ENCODE measurements at places on chromosomes 1 and 21. TPM values are rescaled to one million over a fixed set of nuclear protein-coding genes. Genes with fewer than 3 reads are reported as not detected.

GRCh38 chr1:155970531-155971167 lies 7.7 kb downstream of the ARHGEF2 start:
- peak; percentile 89 for DNase-seq

DNA sequence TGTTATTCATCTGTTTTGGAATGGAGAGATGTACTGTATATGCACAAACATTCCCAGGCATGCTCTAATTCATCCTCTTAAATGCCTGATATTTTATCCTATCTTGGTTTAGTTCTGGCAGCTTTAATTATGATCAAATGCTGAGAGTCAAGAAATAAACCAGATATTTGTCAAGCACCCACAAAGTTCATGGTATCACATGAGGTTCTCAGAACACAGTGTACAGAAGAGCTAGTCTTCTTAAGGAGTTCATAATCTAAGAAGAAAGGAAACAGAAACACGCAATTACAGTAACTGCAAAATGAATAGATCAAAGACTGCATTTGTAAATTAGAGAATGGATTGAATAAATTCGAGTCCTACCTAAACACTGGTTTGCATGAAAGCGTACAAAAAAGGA lies 58.3 kb upstream of the KCNH1 start:
- DNase-seq, result no peak

DNA sequence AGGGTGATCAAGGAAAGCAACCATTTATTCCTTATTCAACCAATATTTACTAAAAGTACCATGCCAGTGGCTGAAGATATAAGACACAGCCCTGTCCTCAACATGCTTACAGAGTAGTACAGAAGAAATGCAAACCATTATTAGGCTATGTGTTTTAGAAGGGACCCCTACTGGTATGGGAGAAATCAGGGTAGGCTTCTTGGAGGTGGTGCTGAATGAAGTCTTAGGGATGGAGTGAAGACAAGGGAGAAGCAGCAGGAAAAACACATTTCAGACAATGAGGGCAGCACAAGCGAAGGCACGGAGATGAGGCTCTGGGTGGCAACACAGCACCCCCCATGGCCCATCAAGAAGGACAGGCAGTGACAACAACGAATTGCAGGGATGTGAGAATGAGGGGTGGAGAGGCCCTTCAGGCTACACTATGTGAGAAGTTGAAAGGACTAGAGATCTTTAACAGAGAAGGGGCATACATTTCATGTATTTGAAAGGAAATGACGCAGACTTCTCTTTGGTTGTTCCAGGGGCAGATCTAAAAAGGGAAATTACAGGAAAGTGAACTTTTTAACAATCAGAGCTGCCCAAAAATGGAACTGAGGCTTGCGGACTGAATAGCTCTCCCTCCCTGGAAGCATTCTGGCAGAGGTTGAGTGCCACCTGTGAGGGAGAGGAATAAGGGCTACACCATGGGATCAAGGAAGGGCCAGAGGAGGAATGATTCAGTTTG lies 16.8 kb upstream of the CD58 start:
- no peak for DNase-seq

Gene ACTA1
- not detected for total RNA-seq

Gene SEMA4A
- 0.49 TPM for total RNA-seq

DNA sequence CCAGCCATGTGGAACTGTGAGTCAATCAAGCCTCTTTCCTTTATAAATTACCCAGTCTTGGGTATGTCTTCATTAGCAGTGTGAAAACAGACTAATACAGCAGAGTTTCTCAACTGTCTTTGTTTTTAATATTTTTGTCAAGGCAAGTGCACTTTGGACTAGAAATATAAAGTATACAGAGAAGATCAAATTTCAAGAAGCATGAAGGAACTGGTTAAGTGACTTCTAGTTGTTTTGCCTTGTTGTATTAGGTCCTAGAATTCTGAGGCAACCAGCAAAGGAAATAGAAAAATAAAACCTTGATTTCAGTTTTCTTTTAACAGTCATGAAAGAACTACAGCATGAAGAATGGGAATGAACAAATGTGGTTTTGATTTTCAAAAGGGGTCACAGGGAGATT lies 131.1 kb upstream of the PTGFR start:
- no peak for DNase-seq

DNA sequence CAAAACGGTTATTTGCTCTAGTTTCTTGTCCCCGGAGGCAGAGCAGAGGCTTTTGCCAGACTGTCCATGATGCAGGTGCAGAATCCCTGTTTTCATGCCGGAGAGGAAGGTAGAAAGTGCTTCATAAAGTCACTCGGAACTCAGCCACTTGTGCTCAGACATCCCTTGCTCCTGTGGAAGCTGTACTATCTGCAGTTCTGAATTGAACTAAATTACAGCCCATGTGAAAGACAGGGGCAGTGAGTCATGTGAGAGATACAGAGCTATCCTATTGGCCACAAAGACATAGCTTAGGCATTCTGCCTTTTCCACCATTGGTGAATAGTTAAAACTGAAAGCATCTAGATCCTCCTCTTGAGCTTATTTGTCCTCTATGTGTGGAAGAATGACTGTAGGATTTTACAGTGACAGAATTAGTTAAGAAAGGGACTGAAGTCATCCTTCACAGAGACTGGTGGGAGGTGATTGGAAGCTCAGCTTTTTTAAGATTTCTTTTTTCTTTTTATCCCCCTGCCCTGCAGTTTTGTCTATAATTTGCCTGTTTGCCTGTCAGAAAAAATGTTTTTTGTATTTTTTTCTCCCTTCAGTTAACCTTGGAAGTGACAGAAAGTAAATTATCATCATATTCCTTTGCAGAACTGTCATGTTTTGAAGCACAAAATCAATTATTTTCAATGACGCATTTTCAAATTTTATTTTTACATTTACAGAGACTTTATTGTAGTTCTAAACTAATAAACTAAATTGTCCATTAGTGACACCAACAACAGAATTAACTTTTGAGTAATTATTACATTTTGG lies 298.6 kb downstream of the PTPRC start:
- peak; percentile 68 for DNase-seq

DNA sequence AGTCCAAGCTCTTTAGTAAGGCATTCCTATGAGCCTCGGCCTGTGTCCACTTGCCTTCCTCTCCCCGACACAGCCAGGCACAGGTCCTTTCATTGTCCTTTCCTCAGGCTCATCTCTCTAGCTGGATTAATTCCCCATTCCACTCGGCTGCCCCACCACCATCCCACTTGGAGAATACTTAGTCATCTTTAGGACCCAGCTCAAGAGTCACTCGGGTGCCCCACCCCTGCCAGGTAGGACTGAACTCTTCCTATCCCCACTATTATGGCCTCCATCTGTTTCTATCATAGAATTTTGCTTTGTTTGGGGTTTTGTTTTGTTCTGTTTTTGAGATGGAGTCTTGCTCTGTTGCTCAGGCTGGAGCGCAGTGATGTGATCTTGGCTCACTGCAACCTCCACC lies 45.9 kb upstream of the ATP2B4 start:
- no peak for DNase-seq

Gene FALEC
- not detected for total RNA-seq

DNA sequence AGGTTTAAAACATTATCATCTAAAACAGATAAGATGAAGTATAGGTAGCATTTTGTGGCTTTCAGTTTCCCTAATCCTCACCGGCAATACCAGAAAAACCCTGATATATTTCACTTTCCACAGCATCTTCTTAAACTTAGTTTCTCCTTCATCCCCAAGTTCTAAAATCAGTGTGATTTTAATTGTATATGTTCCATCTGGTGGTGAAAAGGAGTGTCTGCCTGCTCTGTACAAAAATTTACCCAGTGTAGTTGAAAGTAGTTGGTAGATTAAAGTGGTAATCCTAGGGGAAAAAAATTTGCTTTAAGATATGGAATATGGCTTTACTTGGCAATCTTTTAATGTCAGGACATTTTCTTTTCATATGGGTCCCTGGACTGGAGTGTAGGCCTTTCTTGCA lies 74.3 kb downstream of the CEP350 start:
- no peak for DNase-seq

- no peak for DNase-seq
Measured at GRCh38 chr1:214351551-214352277, 70.8 kb downstream of the SMYD2 start.

GRCh38 chr1:100499194-100499811 lies 38.6 kb upstream of the GPR88 start:
- no peak for DNase-seq

DNA sequence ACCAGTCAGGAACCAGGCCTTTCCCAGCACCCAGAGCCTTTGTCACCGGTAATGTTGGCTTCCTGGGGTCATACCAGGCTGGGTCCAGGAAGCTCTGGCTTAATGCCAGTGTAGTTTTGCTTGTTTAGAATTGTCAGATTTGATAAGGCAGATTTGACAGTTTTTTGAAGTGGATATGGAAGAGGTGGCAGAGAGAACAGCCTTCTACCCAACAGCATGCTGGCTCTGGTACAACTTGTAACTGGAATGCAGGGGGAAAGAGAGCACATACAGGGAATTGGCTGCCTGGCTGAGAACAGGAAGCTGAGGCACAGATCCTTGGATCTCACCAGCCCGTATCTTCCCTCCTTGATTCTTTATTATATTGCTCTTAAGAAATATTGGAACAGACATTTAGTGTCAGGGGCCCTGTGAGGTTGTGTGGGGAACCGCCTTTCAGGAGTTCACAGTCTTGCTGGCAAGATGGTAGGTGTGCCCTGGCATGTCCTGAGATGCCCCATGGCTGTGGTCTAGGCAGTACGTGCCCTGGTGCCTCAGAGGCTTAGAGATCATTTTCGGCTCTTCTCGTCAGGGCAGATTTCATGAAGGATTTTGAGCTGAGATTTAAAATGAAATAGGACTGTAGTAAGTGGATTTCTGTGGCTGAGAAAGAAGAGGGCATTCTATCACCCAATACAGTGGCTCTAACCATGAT lies 227.0 kb downstream of the PBX1 start:
- no peak for DNase-seq

DNA sequence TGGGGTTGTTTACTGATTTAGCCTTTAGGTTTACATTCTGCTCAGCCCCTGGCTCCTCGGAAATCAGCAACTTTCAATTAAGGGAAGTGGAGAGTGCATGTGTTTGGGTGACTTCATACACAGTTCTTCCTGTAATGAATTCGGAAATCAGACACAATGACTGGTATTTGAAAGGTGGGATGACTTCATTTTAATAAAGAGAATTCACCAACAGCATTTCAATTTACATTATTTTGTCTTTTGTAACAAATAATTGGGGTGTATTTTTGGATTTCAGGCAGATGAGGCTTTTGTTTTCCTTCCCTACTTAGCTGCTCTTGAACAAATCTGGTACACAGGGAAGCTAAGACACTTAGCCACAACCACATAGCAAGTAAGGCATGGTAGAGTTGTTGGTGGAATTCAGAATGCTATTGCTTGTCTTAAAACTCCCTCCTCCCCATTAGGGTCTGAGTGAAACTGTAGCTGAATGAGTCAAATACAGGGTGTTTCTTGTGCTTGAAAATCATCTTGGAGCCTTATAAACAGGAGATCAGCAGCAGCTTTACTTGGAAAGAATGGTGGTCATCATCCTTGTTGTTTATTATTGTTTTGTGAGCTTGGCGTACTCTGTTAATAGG lies 917 bp downstream of the STX12 start:
- no peak for DNase-seq

- no peak for DNase-seq
Measured at GRCh38 chr1:41242342-41243078, 404 bp upstream of the SCMH1 start.

Gene HOOK1
- total RNA-seq, result 0.30 TPM

DNA sequence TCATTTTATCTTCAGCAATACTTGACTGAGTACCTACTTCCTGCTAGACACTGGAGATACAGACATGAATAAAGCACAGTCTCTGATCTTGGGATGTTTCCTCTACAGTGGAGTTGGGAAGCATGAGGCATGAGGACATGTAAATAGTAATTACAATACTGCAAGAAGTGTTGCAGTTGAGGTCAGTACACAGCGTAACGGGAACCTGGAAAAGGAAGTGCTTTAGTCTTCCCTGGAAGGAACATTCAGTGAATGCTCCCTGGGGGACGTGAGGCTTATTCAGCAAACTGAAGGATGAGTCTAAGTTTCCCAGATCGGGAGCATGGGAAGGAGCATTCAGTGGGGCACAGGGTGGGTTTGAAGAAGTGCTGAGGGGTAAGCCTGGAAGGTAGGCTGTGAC lies 112.4 kb downstream of the PIK3R3 start:
- no peak for DNase-seq

DNA sequence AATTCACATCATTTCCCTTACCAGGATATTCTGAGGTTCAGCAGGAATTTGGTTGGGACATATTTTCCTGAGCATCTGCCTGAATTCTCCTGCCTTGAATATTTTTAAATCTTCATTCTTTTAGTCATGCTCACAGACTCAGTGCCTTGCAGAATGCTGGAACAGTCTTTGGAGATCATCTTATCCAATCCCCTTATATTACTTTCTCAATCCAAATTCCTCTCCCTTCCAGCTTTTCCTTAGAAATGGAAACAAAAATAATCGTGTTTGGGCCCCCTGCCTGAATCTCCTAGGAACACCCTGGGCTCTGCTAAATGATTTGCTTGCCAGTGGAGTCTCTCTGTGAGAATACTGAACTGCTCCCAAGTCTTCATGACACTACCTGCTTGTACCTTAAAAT lies 38.4 kb downstream of the LHX8 start:
- DNase-seq, result peak; percentile 19

- peak; percentile 62 for DNase-seq
Measured at GRCh38 chr1:57353654-57354053, 70.2 kb downstream of the DAB1 start.

DNA sequence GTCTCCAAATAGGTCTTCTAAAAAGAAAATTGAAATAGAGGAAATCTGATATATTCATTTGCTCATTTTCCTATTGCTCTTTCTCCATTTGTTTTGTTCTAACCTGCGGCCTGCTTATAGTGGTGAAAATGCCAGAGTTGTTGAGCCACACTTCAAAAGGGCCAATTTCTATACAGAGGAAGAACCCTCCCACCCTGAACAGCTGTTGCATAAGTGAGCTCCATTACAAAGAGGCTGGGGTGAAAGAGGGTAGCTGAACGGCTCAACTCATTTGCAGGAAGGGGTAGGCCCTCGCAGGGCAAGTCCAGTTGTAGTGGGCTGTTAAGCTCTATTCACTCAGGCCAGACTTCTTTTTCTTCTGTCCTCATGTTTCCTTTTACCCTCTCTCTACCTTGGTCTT lies 8.8 kb downstream of the ADCY10 start:
- no peak for DNase-seq

DNA sequence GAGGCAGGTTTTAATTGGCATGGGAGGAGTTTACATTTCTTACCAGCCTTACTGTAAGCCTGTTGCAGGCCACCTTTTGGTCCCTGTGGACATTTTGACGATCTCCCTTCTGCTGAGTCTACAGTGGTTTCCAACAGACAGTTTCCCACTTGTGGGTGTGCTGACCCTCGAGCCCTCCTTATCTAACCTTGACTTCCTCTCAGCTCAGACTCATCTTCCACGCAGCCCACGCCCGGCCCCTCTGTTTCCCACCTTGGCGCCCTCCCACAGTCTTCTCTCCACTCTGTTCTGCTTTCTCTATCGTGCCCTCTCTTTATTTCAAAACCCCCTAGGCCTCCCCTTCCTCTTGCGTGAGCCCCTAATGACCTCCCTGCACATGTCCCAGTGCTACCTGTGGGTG lies 6.1 kb upstream of the ARL8A start:
- DNase-seq, result no peak

GRCh38 chr1:221829327-221830015 lies 87.6 kb upstream of the DUSP10 start:
- DNase-seq, result peak; percentile 67

Gene RPAP2
- total RNA-seq, result 14.8 TPM

- DNase-seq, result no peak
Measured at GRCh38 chr1:230901671-230902070, 33.4 kb upstream of the C1orf198 start.

- no peak for DNase-seq
Measured at GRCh38 chr1:9900142-9901043, 9.7 kb downstream of the CTNNBIP1 start.

Gene GLRX2
- 161 TPM for total RNA-seq
